Endothelial cell of coronary artery (primary cell): ENCODE measurements at places on chromosomes 7 and 10. TPM values are rescaled to one million over a fixed set of nuclear protein-coding genes. Genes with fewer than 3 reads are reported as not detected.

The FAM25A gene
- not detected in 2 replicates for total RNA-seq

The HYAL4 gene
- total RNA-seq, result under 0.01 TPM in 1 of 2 replicates, not detected in the other

The C7orf33 gene
- total RNA-seq, result not detected in 2 replicates

The CHST3 gene
- total RNA-seq, result 10.0 and 16.8 TPM in 2 replicates

The PARD3 gene
- total RNA-seq, result 32.9 and 42.6 TPM in 2 replicates

The SUN3 gene
- not detected in 2 replicates for total RNA-seq

The MGAM2 gene
- total RNA-seq, result under 0.01 TPM in 1 of 2 replicates, not detected in the other

The GNGT1 gene
- not detected in 2 replicates for total RNA-seq

The TEX47 gene
- not detected in 2 replicates for total RNA-seq

The TFR2 gene
- total RNA-seq, result 0.18 and 0.19 TPM in 2 replicates

The FGL2 gene
- 0.27 and 3.1 TPM in 2 replicates for total RNA-seq

The ECD gene
- total RNA-seq, result 21.2 and 22.0 TPM in 2 replicates

The KCNMA1 gene
- 0.27 and 5.9 TPM in 2 replicates for total RNA-seq

The SEC31B gene
- total RNA-seq, result 2.4 and 5.4 TPM in 2 replicates

The GDF2 gene
- total RNA-seq, result not detected in 2 replicates

The GIMAP8 gene
- total RNA-seq, result 38.5 and 60.6 TPM in 2 replicates

The IGFBP3 gene
- total RNA-seq, result 6.7 and 300 TPM in 2 replicates

The ADRB1 gene
- not detected in 2 replicates for total RNA-seq
